ENCODE measurements at places on chromosomes 7 and 10.

GRCh38 chr7:147711447-147711846, 879.1 kb upstream of the C7orf33 start:
- no peak for DNase-seq

DNA sequence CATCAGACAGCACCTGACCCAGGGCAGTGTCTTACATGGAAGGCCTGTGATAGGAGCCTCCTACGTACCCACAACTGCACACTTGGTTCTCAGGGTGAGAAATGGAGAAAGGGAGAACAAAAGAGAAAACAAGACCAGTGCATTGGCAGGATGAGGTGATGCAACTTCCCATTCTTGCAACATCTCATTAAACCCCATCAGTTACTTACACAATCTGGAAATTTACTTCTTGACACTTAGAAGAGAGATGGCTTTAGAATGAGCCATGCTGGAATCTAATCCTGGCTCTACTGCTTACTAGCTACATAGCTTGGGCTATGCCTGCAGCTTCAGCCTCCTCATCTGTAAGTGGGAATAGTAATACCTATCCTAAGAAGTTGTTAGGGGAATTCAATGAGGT, 391.7 kb downstream of the KCNMA1 start:
- peak; percentile 72 for DNase-seq

- no peak for DNase-seq
Measured at GRCh38 chr10:34223658-34224057, 591.4 kb downstream of the PARD3 start.

DNA sequence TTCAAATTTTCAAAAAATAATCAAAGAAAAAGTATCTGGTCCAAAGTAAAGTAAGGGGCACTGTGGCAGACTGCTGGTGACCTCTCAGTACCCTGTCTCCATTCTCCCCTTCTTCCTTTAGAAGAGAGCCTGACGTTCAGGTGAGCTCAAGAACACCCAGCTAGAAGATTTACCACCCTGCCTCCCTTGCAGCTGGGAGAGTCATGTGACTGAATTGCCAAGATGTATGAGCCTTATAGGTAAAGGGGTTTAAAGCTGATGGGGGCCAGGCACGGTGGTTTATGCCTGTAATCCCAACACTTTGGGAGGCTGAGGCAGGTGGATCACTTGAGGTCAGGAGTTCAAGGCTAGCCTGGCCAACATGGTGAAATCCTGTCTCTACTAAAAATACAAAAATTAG, 86.3 kb upstream of the NANOS1 start:
- DNase-seq = no peak

- peak; percentile 39 for DNase-seq
Measured at GRCh38 chr7:47534322-47535034, 47.4 kb downstream of the TNS3 start.

DNA sequence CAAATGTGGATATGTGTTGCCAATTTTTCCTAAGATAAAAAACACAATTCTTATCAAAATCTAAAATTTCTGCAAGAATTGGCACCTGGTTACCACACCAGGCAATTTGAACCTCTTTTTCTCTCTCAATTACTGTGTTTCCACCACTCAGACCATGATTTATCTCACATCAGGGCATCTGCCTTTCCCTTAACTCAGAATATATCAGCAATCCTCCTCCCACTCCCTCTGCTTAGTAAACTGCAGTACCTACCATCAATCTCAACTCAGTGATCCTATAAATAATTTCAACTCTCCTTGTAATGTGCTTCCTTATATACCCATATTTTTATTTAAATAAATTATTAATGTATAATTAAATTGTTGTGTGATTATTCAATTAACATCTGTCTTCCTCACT, 212.3 kb upstream of the PCDH15 start:
- DNase-seq = no peak

GRCh38 chr10:124693396-124693795, 50.8 kb downstream of the FAM53B start:
- no peak for DNase-seq

- no peak for DNase-seq
Measured at GRCh38 chr7:155878250-155878649, 66.0 kb upstream of the SHH start.

GRCh38 chr10:131311402-131311660, 190 bp downstream of the TCERG1L start:
- DNase-seq = no peak

- DNase-seq = no peak
Measured at GRCh38 chr10:68329506-68329861, 2.4 kb upstream of the HNRNPH3 start.

DNA sequence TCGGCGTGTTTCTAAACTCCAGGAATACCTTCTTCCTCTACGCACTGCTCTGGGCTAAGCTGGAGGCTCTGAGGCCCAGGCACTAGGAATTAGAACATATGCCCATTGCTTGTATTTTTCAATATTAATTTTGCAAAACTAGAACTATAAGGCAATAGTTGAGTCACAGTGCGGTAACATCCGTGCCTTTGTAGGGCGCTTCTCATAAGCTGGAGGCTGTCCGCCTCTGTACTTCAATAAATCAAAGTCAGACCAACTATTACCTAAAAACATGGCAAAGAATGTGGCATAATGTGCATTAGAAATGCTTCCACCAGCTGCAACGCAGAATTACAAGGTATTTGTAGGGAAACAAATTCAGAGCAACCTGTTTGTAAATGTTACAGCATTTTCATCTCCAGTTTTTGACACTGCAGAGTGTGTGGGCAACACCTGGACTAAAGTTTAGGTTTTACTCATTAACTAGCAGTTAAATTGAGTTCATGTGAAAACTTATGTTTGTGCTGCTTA, 440 bp upstream of the MINDY3 start:
- DNase-seq = no peak

- peak; percentile 53 for DNase-seq
Measured at GRCh38 chr10:20624642-20625041, 272.5 kb downstream of the NEBL start.

DNA sequence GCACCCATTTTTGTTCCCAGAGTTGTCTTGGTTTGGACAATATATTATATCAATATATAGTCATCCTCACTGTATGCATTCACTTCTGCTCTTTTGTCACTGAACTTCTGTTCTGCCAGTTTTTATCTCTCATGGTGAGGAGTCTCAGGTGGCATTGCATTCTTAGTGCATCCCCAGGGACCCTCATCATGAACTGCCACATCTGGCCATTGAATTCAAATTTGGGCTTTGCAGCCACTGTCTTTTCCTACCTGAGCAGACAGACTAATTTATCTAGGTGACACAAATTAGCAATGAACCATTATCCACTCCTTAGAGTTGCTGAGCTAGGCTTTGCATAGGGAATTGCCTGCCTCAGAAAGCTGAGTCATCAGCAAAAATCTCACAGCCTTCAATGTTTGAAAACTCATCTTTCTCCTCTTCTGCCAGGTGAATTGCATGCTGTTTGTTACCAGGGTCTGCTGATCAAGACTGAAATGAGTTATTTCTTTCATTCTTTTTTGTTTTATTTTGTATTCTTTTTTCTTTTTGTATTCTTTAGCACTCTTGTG, 316.8 kb upstream of the MTPN start:
- DNase-seq = no peak

DNA sequence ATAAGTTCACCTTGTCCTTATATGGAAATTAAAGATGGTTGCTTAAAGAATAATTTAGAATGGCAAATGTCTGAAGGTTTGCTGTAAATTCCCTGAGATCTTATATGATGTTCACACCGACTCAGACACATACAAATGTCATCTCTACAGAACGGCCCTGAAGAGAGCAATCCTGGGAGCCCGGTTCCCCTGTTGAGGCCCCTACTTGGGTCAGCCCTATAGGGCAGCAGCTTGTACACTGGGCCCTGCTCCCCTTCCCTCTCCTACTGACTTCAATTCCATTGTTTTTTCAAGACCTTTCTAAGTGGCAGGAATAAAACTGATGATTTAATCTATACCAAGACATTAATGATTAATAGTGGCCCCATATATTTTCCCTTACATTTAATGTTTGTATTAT, 813.3 kb upstream of the C7orf33 start:
- no peak for DNase-seq
